ENCODE measurements at places on chromosomes 11 and 22.

- H3K4me3 ChIP-seq = peak overlapping the region; percentile 5
- H3K27me3 ChIP-seq = no peaks in the 10 kb centered on the region
These were observed 87.6 kb downstream of the STIM1 start for GRCh38 chr11:3942956-3943497.

DNA sequence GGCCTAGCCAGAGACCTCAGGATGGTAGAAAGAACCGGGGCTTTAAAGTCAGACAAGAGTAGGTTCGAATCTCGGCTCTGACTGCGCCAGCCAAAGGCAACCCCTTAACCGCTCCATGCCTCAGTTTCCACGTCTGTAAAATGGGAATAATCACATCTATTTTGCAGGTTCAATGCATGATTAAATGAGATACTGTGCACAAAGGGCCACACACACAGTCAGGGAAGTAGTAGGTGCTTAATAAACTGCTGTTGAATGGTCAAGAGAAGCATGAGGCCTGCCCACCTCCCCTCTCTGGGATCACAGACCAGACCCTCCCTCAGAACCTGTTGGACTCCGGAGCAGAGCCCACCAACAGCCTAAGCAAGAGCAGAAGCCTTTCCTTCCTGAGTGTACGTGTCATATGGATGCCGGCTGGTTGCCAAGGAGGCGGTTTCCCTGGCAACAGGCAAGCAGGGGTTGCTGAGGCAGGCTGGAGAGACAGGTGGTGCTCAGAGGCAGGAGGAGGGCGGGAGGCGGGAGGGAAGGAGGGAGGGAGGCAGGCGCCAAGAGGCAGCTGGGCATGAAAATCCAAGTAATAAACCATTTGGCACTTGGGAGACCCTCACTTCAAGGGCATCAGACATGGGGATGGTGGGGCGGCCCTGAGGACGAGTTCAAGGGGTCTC lies 43.9 kb downstream of the NFAM1 start:
- H3K27me3 ChIP-seq = peaks cover 31% of the 10 kb centered on the region
- H3K4me3 ChIP-seq = no peak overlapping the region
- H3K27ac ChIP-seq = no peak overlapping the region
- no peak for DNase-seq

DNA sequence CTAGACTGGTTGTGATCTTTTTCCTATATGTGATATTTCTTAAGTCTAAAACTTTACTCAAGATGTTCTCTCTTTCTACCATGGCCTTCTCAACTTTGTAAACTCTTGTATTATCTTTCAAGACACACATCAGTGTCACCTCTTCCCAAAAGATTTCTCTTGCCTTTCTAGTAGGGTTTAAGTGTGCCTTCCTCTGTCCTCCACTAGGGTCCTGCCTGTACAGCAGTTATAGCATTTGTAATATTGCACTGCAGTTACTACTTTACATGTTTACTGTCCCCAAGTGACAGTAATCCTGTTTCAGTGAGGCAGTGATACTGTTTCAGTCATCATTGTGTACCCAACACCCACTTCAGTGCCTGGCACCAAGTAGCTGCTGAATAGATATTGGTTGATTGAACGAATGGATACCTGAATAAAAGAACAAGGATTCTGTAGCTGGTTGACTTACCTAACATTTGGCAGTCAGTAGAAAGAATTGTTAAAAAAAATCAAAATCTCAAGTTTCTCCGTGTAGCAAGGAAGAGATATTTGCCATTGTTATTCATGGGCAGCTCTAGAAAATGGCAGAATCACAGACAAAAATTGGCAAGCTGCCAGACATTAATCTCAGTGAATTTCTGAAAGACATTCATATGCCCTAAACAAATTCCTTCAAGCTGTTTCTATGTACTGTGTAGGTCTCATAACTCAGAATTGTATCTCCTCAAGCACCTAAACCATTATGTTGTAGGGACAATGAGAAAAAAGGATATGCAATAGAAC lies 79.4 kb downstream of the RBMXL2 start:
- H3K27me3 ChIP-seq = no peaks in the 10 kb centered on the region
- H3K27ac ChIP-seq = no peak overlapping the region
- no peak for DNase-seq
- no peaks in the 10 kb centered on the region for H3K36me3 ChIP-seq
- no peak overlapping the region for H3K4me3 ChIP-seq
- H3K4me1 ChIP-seq = no peaks in the 10 kb centered on the region

GRCh38 chr22:36860438-36860820 lies 377 bp upstream of the NCF4 start:
- H3K4me1 ChIP-seq = peaks cover 4% of the 10 kb centered on the region
- no peak overlapping the region for H3K27ac ChIP-seq
- H3K27me3 ChIP-seq = peaks cover 54% of the 10 kb centered on the region
- no peak for DNase-seq
- no peak overlapping the region for H3K4me3 ChIP-seq
- H3K36me3 ChIP-seq = no peaks in the 10 kb centered on the region

GRCh38 chr11:118620529-118621070 lies 13.2 kb downstream of the PHLDB1 start:
- no peak for DNase-seq
- peak overlapping the region; percentile 99 for H3K27ac ChIP-seq
- no peaks in the 10 kb centered on the region for H3K27me3 ChIP-seq
- H3K4me3 ChIP-seq = peak overlapping the region; percentile 35
- peaks cover 65% of the 10 kb centered on the region for H3K4me1 ChIP-seq

DNA sequence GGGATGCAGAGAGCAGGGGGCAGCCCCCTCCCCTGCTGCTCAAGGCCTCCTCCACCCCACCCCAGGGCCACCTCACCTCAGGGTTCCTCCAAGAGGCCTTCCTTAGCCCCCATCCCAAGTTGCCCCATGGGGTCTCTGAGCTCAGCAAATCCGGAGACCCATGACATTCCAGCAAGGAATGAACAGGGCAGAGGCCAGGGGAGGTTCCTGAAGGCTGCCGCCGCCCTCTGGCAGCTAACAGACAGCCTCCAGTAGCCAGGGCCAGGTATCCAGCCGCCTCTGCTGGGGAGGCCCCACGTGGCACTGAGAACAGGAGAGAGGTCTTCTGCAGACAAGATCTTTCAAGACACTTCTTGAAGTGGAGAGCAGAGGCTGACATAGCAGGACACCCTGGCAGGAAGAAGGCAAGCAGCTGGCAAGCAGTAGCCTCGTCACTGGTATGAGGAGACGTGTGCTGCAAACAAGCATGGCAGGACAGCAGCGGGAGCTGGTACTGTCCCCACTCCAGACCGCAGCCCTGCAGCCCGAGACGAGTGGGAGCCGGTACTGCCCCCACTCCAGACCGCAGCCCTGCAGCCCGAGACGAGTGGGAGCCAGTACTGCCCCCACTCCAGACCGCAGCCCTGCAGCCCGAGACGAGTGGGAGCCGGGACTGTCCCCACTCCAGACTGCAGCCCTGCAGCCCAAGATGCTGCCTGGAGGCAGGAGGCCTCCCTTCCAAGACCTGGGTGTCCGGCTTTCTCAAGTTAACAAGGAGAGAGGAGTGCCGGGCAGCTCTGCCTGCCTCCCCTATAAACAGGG lies 190.6 kb downstream of the IGLL1 start:
- peaks cover 16% of the 10 kb centered on the region for H3K27me3 ChIP-seq
- no peak for DNase-seq
- H3K36me3 ChIP-seq = no peaks in the 10 kb centered on the region

GRCh38 chr11:12765428-12765827 lies 91.2 kb downstream of the TEAD1 start:
- H3K4me3 ChIP-seq = no peak overlapping the region
- H3K4me1 ChIP-seq = peaks cover 15% of the 10 kb centered on the region
- H3K36me3 ChIP-seq = peaks cover 38% of the 10 kb centered on the region
- peak; percentile 74 for DNase-seq
- H3K27ac ChIP-seq = peak overlapping the region; percentile 64

DNA sequence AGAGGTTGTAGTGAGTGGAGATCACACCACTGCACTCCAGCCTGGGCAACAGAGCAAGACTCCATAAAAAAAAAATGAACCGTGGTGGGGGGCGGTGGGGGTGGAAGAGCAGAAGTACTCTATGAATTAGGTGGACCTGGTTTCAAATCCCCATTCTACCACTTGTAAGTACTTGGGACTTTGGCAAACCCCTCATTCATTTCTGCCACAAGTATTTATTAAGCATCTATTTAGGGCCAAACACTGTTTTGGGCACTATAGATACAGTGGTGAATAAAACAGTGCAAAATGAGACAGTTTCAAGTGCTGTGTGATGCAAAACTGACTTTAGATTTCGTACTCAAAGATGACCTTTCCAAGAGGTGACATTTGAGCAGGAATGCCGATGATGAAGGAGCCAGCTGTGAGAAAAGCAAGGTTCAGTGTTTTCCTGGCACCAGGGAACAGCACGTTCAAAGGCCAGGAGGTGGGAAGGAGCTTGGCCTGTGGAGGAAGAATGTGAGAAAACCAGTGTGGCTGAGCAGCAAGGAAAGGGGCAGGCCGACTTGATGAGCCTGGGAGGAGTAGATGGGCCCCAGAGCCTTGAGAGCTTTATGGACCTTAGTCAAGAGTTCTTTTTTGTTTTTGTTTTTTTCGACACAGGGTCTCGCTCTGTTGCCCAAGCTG lies 1.4 kb upstream of the TMEM134 start:
- no peak overlapping the region for H3K4me3 ChIP-seq
- no peaks in the 10 kb centered on the region for H3K27me3 ChIP-seq
- no peak for DNase-seq

DNA sequence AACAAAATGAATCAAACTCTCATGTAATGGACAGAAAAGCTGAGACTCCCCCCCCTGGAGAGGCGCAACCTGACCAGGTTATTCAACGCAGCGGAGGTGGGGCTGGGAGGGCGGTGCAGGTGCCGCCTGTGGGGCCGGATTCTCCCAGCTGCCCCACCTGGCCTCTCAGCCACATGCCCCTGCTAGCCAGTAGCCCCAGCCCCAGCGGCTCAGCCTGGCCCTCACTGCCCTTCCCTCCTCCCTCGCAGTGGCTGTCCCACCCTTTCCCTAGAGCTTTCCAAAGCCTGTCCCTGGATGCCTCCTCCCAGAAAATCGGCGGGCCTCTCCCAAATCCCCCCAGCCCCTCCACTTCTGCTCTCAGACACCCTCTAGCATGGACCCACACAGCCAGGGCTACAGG lies 31.2 kb upstream of the RASD2 start:
- no peak for DNase-seq
- no peaks in the 10 kb centered on the region for H3K4me1 ChIP-seq
- no peak overlapping the region for H3K27ac ChIP-seq
- no peak overlapping the region for H3K4me3 ChIP-seq
- H3K27me3 ChIP-seq = peaks cover 78% of the 10 kb centered on the region

GRCh38 chr22:27667121-27667843 lies 134.3 kb downstream of the MN1 start:
- H3K27me3 ChIP-seq = no peaks in the 10 kb centered on the region
- peak overlapping the region; percentile 22 for H3K27ac ChIP-seq
- H3K4me1 ChIP-seq = peaks cover 45% of the 10 kb centered on the region
- no peak for DNase-seq

DNA sequence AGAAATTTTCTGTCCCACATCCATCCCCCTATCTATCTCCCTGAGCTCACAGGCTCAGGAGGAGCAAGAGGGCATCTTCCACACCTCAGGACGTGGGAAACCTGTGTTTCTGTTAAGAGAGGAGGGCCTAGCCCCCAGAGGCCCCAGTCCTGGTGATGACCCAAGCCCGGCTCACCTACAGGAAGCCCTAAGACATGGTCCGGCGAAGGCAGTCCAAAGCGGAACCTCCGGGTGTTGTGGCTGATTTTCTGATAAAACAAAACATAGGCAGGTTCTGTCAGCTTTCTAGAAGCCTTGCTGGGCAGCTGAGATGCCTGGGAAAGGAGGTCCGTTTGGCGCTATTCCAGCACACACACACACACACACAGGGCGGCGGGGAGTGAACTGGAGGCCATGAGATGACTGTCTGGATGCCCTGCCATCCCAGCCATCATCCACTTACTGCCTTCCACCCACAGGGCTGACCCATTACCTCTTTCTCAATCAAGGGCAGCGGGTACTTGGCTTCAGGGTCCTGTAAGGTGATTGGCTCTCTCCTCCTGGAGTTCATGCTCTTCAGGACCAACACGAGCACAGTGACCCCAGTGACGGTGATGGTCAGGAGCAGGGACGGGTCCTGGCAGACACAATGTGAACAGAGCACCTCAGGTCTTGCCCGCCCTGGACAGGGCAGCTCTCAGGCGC lies 882 bp downstream of the CYB5R2 start:
- no peak for DNase-seq
- H3K4me1 ChIP-seq = peaks cover 19% of the 10 kb centered on the region
- no peaks in the 10 kb centered on the region for H3K36me3 ChIP-seq

DNA sequence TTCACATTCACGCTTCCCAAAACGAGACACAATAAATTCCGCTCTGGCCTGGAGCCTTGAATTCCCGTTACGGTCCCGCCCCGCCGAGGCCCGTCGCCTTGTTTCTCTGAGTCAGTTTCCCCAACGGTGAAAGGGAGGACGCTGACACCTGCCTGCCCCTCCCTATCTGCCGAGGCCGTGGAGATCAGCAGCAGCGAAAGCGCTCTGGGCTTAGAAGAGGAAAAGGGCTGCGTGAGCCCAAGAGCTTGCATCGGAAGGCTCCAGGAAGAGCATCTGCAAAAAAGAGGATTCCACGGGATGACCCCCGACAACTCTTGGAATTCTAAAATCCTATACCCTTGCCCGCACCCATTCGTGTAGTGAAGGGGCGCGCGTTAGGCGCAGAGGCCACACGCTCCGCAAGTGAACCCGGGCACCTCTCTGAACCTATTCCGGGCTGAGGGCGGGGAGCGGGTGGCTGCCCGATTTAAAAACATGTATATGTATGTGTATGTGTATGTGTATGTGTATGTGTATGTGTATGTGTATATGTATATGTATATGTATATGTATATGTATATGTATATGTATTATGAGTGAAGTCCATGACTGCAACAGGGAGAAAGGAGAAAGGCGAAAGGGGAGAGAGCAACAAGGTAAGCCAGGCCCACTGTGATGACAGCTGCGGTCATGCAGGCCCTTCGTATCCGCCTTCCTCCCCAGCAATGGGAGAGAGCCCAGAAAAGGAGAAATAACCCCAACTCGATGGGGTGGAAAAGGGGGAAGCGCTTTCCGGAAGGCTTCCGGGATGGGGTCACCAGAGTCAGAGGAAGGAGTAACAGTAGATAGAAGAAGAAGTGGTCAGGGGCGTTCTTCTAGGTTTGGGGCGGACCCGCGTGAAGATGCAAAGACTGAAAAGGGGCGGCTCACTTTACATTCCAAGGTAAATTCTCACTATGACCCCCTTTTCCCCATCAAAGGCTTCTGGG lies 948 bp upstream of the MRTFA start:
- no peaks in the 10 kb centered on the region for H3K36me3 ChIP-seq
- H3K4me1 ChIP-seq = peaks cover 7% of the 10 kb centered on the region

DNA sequence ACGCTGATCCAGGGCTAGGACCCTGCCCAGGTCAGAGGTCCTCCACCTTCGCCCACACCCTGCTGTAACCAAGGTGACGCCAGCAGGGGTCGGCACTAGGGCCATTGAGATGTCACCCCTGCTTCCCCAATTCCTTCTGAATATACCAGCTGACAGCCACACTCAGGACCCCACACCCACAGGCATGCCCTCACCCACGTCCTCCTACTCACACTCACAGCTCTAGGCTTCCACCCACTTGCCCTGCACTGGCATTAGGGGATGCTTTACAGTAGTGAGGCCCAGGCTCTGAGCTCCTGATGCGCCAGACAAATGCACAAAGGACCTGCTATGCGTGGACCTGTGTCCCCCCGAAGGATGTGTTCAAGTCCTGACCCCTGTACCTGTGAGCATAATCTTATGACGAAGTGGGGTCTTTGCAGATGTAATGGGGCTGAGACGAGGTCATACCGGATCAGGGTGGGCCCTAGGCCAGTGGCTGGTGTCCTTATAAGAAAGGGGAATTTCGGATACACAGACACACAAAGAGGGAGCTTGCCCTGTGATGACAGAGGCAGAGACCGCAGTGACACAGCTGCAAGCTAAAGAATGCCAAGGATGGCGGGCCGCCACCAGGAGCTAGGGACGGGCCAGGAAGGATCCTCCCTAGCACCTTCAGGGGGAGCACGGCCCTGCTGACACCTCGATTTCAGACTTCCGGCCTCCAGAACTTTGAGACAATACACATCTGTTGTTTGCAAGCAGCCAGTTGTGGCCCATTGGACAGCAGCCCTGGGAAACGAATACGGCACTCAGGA lies 11.2 kb downstream of the WNT11 start:
- H3K27ac ChIP-seq = no peak overlapping the region
- H3K4me3 ChIP-seq = no peak overlapping the region
- no peaks in the 10 kb centered on the region for H3K36me3 ChIP-seq

Measured in mesenchymal stem cell (in vitro differentiated cells and primary cell).